ENCODE measurements at places on chromosomes 2 and 18.

- DNase-seq: no peak
Observed at GRCh38 chr18:44482761-44483160, 197.9 kb upstream of the SETBP1 start.

DNA sequence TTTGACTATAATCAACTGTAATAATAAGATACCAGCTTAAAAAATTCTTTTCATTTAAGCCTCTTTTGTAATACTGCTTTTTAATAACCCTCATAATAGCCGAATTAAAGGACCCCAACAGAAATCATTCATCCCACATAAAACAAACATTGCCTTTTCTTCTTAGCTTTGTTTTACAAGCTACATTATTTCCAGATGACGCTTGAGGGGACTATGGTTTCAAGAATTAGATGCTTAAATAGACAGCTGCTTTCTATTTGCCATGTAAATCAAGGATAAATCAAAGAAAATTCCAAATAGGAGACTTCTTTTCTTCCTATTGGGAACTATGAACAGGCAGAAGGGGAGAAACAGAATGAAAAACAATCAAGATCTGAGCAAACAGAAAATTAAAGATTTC, 200.7 kb upstream of the SMAD7 start:
- no peak for DNase-seq

- no peak for DNase-seq
Observed at GRCh38 chr18:45723567-45724355, at the start of gene SLC14A1. Gene SLC14A1, plus strand, starts transcription at chr18:45724181. Its CDS starts 6,140 bp downstream, at chr18:45730321.

DNA sequence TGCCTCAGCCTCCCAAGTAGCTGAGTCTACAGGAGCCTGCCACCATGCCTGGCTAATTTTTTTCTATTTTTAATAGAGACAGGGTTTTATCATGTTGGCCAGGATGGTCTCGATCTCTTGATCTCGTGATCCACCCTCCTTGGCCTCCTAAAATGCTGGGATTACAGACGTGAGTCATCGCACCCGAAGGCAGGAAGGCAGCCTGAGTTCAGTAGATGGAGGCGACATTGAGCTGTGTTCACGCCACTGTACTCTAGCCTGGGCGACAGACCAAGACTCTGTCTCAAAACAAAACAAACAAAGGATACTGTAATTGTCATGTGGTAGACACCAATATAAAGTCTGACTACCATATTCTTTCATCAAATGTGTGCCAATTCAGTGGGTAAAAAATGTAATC, 500.9 kb upstream of the DSEL start:
- no peak for DNase-seq

DNA sequence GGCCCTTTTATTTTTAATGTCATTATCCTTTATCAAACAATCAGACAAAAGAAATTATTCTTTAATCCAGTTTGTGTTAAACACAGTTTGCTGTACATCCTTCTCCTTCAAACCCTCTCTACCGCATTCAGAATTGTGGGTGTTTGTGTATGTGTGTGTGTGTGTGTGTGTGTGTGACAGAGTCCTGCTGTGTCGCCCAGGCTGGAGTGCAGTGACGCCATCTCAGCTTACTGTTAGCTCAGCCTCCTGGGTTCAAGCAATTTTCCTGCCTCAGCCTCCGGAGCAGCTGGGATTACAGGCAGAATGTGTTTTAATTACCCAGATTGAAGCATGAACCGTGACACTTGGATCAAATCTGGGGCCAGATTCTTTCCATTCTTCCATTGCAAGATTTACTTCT, 723.7 kb downstream of the DCDC2C start:
- no peak for DNase-seq

GRCh38 chr2:230435431-230435830, 19.4 kb downstream of the SP100 start:
- DNase-seq: no peak

DNA sequence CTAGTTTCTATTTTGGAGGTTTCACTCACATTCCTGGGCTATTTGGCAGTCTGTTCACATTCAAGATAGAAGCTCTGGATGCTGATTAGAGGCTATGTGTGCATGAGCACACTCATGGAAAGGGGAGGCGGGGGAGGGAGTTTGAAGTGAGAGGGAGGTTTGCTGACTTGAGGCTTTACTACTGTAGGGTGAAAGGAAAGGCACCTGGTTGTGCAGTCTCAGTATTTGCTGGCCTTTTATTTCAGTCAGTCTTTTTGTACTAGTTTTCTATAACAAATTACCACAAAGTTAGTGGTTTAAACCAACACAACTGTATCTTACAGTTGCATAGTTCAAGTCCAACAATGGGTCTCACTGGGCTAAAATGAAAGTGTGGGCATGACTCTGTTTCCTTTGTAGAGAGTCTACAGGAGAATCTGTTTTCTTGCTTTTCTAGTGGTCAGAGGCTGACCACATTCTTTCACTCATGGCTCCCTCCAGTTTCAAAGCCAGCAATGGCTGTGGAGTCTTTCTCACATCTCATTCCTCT, 47.7 kb upstream of the NR4A2 start:
- DNase-seq: no peak

DNA sequence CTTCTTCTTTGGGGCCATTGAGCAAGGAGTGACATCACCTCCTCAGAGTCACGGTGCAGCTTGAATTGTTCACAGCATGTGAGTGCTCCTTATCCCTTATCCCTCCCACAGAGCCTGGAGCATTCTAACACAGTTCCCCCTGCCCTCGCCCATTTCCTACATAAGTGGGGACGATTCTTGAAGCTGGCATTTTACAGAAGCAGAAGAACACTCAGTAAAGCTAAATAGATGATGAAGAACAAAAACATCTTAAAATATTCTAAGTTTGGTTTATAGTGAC, 135.8 kb upstream of the APCDD1 start:
- no peak for DNase-seq

- DNase-seq: no peak
Observed at GRCh38 chr2:45879406-45879805, 227.9 kb downstream of the PRKCE start.

DNA sequence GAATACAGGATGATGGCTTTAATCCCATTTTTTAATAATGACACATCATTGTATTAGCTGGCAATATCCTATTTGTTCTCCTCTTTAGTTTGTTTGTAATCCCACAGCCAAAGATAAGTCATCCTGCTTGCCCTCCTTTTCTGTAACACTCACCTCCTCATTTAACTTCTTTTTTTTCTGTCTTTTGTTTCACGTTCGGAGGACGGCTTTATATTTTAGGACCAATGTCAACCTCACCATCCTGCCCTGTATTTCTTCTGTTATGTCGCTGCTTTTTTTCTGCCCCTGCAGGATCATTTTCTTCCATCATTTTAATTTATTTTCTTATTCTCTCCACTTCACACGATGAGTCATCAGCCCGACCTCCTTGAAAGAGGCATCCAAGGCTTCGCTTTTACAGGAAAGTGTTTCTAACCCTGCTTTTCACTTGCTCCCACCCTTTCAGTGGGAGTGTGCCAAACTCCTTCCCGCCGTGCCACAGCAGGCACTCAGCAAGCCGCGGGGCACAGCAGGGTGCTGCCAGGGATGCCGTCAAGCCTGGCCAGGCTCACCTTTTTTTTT, 11.4 kb downstream of the RAB31 start:
- no peak for DNase-seq

GRCh38 chr18:44778788-44779187, 98.1 kb downstream of the SETBP1 start:
- DNase-seq: no peak

- no peak for DNase-seq
Observed at GRCh38 chr2:18677280-18677679, 87.9 kb upstream of the NT5C1B start.

GRCh38 chr2:70684846-70685622, 83.0 kb downstream of the ADD2 start:
- DNase-seq: no peak

GRCh38 chr2:85269959-85270358, 57.8 kb downstream of the TGOLN2 start:
- DNase-seq: no peak

DNA sequence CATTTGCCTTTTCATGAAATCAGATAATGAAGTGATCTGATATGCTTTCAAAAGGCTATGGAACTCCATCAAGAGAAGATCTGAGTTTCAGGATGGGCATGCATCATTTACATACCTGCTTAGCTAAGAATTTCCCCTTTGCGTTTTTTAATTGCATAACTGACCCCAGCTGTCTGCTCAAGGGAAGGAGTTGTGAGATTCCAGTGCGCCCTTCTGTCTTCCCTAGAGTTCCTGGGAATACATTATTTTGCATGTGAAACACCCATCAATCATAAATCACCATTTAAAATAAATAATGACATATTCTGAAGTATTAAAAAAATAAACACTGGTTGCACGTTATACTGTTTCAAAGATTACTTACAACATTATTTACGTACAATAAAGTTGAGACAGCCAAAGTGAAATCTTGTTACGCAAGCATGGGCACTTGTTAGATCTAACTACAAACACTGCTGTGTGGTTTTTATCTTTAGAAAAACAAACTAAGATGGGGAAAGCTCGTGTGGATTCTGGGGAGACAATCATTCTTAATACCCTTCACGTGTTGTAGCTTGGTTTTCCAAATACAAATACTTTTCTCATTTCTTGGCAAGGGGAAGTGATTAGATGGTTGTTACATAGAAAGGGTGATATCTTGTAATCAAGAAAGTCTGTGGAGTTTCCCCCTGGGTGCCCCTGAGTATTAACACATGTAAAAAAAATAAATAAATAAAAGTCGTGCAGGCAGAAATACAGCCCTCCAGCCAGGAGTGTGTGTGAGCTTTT, 125.7 kb upstream of the LMAN1 start:
- no peak for DNase-seq

All from stimulated activated CD4-positive, alpha-beta T cell treated with anti-CD3 and anti-CD28 coated beads, Interleukin-1b, Interleukin-23, amount 100 ng/mL, for 4 hours (primary cell).